ENCODE measurements at places on chromosomes 13 and 19.

- no peak for DNase-seq
These were observed 20.2 kb downstream of the KLK5 start for GRCh38 chr19:50932690-50933083.

GRCh38 chr13:95652821-95653220, 8.3 kb upstream of the DZIP1 start:
- no peak for DNase-seq

- DNase-seq, result no peak
These were observed 3.8 kb downstream of the ZNF792 start for GRCh38 chr19:34960103-34960805.

DNA sequence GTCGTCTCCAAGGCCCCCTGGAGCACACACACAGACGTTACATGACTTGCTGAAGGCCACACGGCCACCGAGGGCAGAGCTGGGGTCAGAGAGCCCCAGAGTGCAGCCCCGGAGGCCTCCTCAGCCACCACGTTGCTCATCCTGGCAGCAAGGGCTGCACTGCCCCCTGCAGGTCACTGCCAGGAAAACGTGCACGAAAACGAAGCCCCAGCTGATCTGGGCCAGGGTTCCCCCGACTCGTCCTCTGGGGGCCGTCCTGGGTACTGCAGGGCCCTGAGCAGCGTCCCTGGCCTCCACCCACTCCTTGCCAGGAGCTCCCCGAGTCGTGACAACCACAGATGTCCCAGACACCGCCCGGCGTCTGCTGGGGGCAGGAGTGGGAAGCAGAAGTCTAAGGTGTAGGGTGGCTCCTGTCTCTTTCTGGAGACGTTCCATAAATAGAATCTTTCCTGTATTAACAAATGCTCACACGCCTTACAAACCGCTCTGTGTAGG, 3.4 kb downstream of the TPGS1 start:
- DNase-seq, result peak; percentile 95

DNA sequence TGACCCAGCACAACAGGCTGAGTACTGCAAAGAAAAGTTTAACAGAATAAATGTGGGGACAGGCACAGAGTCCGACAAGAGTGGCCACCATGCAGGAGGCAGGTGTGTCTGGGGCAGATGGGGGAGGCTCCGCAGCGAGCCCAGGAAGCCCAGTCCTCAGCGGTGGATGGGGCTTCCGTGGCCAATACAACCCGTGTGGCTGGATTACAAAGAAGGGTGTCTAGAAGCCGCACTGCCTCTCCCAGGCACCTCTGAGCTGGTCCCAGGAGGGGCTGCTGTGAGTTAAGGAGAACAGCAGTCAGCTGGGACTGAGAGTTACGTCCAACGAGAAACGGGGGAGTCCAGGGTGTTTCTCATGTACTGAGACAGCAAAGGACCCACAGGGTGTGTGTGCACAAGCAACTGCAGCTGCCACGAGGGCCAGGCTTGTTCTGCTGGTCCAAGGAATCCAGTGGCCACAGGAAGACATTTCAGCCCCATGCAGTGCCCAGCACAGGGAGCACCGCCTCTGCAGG, 70.2 kb downstream of the SPACA7 start:
- DNase-seq, result no peak

DNA sequence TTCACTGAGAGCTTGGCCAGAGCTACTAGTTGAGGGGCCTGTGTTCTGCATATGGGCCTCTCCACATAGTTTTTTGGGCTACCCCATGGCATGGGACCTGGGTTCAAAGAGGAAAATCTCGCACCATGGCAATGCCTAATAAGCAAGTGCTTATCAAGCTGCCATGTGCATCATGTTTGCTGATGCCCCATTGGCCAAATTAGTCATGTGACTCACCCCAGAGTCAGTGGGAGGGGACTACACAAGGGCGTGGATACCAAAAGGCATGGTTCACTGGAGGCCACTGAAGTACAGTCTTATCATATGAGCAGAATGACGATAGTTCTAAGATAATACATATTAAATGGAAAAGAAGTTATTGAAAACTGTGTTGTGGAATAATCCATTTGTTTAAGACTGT, 214.8 kb downstream of the LMO7 start:
- DNase-seq, result no peak

GRCh38 chr19:7737215-7737614, 5.3 kb upstream of the CLEC4G start:
- DNase-seq, result no peak

GRCh38 chr13:109973279-109973678, 186.9 kb upstream of the IRS2 start:
- no peak for DNase-seq

DNA sequence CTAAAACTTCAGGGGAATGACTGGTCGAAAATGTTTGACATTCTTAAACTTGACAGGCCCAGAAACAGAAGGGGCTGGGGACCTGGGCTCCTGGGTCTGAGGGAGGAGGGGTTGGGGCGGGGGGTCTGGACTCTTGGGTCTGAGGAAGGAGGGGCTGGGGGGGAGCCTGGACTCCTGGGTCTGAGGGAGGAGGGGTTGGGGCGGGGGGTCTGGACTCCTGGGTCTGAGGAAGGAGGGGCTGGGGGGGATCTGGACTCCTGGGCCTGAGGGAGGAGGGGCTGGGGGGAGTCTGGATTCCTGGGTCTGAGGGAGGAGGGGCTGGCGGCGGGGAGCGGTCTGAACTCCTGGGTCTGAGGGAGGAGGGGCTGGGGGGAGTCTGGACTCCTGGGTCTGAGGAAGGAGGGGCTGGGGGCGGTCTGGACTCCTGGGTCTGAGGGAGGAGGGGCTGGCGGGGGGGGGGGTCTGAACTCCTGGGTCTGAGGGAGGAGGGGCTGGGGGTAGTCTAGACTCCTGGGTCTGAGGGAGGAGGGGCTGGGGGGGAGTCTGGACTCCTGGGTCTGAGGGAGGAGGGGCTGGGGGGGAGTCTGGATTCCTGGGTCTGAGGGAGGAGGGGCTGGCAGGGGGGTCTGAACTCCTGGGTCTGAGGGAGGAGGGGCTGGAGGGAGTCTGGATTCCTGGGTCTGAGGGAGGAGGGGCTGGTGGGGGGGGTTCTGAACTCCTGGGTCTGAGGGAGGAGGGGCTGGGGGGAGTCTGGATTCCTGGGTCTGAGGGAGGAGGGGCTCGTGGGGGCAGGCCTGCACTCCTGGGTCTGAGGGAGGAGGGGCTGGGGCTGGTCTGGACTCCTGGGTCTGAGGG, 5.5 kb upstream of the KLK6 start:
- DNase-seq, result no peak

- no peak for DNase-seq
These were observed 1309.4 kb upstream of the SLC10A2 start for GRCh38 chr13:104375614-104376013.

DNA sequence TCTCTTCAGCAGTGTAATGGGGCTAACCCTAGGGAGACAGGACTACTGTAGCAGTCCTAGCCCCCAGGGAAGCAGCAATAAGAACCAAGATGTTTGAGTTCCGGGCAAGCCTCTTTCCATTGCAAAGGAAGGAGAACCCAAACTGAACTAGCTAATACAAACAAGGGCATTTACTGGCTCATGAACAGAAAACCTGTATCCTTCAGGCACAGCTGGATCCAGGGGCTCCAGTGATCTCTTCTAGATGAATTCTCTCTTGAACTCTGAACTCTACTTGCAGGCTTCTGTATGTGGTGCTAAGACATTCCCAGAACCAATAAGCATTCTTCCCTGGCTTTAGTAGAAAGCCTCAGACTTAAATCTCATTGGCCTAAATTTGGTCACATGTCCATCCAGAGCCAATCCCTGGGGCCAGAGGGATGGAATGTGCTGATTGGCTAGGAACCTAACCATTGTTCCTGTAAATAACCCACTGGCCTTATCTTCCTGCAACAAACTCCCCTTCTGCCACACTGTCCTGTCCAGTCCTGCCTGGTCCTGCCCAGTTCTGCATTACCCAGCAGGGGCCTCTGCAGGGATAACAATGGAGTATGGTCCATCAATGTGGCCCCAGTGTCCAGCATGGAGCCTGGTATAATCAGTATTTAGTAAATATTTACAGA, 3.9 kb upstream of the PODNL1 start:
- DNase-seq, result no peak

DNA sequence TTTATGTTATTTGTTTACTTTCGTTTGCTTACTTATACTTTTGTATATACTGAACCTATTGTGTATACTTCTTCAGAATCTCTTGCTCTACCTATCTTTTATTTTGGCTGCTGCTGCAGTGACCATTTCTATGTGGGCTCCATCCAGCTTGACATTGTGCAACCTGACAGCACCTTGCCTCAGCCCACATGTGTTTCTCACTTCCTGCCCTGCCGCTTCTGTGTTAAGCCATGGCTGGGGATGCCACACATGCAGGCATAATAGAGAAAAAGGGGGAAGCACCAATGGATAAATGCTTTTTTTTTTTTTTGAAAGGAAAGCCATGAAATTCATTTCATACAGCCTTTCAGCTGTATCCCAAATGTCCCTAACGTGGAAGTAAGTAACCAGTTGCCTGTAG, 147.6 kb downstream of the RBM26 start:
- no peak for DNase-seq

DNA sequence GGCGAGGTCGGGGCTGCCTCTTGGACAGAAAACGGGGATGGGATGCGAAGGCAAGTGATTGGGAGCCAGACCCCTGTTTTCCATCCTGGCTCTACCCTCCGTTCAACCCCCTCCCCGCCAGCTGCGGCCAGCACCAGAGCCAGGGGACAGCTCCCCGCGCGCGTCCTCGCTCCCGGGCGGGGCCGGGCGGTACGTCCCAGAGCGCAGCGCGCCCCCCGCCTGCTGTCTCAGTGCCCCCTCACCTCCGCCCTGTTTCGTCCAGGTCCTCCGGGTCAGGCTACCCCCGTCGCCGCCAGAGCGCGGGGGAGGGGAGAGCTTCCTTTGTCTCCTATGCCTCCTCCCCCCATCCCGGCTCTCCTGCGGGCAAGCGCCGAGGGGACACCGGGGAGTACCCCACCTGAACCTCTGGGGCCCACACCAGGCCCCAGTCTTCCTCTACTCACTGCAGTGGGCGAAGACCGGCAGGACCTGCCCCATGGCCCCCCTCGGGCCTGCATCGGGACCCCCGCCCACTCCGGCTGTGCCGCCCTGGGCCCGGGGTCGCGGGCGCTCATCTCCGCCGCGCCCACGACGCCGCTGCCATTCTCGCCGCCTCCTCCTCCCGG, 396 bp downstream of the RTN2 start:
- peak; percentile 57 for DNase-seq

DNA sequence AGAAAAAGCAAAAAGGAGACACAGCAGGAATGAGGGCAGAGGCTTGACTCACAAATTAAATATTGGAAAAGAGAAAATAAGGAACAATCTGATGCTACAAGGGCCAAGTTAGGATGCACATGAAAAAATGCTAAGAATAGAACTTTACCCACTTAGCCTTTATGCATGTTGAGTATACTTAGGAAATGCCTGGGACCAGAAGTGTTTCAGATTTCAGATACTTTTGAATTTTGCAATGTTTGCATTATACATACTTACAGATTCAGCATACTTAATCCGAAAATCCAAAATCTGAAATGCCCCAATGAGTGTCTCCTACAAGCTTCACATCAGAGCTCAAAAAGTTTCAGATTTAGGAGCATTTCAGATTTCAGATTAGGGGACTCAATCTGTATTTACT, 262.3 kb downstream of the ABCC4 start:
- no peak for DNase-seq

GRCh38 chr13:100115693-100116254, 26.9 kb downstream of the PCCA start:
- no peak for DNase-seq

- no peak for DNase-seq
These were observed 77.7 kb downstream of the LRRC63 start for GRCh38 chr13:46289260-46289955.

GRCh38 chr19:13262450-13262849, 112.2 kb downstream of the IER2 start:
- DNase-seq, result no peak

DNA sequence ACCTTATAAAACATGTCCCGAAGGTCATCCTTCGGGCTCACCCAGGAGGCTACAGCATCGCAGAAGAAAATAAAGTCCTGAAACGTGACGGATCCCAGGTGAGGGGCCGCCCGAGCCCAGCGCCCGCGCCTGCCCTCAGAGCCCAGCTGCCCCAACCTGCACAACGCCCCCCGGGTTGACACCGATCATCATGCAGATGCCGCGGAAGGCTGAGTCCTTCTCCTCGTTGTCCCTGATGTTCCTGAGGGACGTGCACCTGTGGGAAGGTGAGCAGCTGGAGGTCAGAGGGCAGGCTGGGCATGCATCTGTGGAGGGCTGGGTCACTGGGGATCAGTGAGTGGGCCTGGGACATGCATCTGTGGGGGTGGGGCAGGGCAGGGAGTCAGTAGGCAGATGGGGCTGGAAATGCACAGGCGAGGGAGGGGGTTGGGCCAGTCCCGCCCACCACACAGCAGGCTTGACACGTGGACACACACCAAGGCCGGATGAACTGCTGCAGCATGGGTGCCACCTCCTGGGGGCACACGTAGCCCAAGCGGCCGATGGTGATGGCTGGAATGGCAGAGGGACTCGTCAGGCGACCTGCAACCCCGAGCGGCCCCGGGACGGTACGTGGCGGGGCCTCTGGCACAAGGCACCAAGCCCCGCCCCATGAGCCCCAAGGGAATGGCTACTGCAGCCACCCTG, 5.3 kb upstream of the FBXW9 start:
- no peak for DNase-seq

DNA sequence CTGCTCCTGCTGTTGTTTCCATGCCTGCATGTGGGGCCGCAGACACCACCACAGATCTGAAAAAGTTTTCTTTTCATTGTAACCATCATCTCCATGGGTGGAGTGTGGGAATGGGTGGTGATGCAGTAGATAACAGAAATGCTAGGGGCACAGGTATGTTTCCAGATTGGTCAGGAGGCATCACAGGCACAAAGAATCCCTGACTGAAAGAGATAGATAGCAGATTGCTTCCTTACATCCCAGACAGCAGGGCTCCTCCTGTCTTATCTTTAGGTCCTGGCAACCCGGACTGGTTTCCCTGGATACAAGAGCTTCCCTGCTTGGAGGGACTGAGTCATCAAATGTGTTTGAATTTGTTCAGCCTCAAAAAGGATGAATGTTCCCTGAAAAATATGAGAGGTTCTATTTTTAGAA, 1937.6 kb downstream of the PCDH9 start:
- DNase-seq, result no peak

GRCh38 chr19:47549261-47549862, 23.6 kb downstream of the ZNF541 start:
- no peak for DNase-seq

DNA sequence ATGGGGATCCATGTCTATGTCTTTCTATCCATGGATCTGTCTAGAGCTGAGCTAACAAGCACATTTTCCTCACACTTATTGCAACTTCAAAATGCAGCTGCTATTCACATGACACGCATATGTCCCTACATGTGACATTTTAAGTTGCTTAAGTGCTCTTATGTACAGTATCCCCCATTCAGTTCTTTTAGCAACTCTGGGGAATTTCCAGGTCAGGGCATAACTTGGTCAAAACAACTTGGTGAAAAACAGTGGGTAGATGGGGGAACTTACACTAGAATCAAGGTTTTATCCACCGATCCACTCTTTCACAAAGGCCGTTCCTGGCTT, 73.0 kb downstream of the COL4A1 start:
- DNase-seq, result no peak

GRCh38 chr13:73987618-73988017, 146.6 kb downstream of the KLF12 start:
- no peak for DNase-seq
